ENCODE measurements at places on chromosomes 6 and 20.

- DNase-seq, result no peak
Measured at GRCh38 chr6:107491760-107492660, 2.1 kb downstream of the SOBP start.

DNA sequence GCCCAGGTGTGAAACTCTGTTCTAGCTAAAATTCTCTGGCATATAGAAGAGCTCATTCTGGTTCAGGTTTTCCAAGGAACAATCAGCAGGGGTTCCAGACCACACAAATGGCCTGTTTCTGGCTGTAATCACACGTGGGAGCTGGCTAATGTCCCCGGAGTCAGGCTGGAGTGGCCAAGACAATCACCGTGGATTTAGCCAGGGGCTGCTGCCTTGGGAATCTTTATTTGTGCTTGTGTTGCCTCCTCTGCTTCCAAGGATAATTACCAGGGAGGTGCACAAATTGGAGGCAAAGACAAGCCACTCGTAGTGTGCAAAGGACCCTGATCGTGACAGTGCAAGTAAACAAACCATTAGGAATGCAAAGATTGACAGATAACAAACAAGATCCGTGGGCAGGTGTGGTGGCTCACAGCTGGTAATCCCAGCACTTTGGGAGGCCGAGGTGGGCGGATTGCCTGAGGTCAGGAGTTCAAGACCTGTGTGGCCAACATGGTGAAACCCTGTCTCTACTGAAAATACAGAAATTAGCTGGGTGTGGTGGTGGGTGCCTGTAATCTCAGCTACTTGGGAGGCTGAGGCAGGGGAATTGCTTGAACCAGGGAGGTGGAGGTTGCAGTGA is 77.3 kb downstream of the KCNB1 start:
- no peak for DNase-seq

DNA sequence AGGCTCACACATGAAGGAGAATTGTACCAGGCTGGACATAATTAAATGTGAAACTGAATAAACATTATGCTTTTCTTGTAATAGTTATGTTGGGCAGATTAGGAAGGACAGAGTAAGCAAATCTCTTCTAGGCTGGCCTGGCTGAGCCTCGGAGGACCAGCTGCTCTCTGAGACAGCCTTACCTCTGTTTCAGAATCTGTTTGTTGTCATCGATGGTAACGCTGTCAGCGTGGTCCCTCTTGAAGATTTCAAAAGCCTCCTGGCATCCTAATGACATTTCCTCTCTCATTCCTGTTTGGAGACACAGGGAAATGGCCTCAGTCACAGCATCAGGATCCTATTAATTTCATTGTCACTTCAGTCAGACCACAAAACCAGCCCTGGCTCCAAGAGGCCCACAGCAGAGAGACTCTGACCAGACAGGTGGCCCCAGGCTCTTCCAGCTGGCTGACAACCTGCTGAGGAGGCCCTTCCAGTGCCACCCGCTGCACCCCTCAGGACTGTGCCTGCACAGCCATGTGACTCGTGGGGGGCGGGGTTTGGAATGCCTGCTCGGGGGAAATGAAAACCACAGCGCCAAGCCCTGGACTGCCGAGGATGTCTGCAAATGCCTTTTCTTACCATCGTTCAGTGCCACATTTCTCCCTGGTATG is 108.5 kb upstream of the KCNK16 start:
- DNase-seq, result no peak

GRCh38 chr6:36042618-36043260 is 15.1 kb downstream of the MAPK14 start:
- no peak for DNase-seq

DNA sequence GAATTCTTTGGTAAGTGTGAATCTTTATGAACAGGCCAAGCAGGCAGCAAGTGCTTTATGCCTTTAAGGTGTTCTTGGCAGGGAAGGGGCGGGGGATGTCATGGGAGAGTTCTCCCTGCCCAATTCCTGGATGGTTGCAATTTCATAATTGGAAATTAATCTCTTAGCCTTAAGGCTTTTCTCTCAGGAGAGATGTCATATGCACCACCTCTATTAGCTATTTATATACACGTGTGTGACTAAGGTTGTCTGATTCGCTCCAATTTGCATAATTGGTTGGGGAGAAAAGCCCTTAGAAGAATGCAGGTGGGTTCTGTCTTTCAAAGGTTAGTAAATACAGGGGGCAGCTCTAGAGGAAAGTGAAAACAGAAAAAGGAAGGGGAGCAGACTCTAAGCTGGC is 5.2 kb upstream of the ENPP5 start:
- no peak for DNase-seq

GRCh38 chr6:144896871-144897270 is 611.7 kb downstream of the UTRN start:
- no peak for DNase-seq

Data from thoracic aorta (tissue), 2 donors.